ENCODE measurements at places on chromosomes 11 and 22.

DNA sequence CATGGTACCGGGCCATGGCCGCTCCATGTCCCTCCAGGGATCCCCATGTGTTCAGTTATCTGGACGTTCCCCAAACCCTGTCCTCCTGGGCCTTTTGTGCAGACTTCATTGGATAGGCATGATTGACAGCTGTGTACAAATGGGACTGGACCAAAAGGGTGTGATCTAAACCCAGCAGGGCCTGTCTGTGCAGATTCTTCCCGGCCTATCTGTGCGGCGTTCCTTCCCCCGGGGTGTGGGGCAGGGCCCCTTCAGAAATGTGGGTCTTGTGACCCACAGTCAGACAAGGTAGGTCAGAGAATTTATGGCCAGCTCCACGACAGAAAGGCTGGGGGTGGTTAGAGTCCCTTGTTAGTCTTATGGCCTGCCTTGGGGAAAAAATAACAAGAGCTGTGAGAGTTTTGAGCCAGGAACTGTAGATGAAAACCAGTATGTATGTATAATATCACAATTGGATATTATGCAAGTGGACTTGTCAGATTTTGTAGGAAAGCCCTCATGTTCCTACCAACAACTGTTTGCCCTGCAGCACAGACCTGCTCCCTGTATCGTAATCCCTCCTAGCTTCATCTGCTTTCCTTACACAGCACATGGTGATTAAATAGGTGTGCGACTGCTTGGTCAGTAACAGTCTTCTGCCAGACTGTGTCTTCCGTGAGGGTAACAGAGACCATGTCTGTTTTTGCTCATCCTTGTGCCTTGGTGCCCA is 31.7 kb downstream of the AP2A2 start:
- no peak for DNase-seq

- DNase-seq, result no peak
Measured at GRCh38 chr11:122024278-122024677, 91.7 kb downstream of the BLID start.

DNA sequence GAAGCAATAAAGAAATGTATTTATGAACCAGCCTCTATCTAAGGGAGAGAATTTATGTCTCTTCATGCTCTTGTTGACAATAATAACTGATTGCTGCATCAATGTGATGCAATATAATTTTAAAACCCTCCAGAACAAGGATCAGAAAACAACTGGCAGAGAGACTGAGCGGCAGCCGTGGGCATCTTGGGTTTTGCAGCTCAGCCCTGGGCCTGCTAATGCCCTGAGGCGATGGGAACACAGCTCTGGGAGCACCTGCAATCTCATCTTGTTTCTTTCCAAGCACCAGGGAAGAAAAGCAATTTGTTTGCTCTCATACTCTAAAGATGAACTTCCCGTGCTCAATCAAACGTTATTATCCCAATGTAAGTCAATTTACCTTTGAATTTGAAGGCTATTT is 245.7 kb downstream of the ST3GAL4 start:
- DNase-seq, result no peak

GRCh38 chr11:72655014-72655413 is 19.2 kb downstream of the PDE2A start:
- DNase-seq, result no peak

DNA sequence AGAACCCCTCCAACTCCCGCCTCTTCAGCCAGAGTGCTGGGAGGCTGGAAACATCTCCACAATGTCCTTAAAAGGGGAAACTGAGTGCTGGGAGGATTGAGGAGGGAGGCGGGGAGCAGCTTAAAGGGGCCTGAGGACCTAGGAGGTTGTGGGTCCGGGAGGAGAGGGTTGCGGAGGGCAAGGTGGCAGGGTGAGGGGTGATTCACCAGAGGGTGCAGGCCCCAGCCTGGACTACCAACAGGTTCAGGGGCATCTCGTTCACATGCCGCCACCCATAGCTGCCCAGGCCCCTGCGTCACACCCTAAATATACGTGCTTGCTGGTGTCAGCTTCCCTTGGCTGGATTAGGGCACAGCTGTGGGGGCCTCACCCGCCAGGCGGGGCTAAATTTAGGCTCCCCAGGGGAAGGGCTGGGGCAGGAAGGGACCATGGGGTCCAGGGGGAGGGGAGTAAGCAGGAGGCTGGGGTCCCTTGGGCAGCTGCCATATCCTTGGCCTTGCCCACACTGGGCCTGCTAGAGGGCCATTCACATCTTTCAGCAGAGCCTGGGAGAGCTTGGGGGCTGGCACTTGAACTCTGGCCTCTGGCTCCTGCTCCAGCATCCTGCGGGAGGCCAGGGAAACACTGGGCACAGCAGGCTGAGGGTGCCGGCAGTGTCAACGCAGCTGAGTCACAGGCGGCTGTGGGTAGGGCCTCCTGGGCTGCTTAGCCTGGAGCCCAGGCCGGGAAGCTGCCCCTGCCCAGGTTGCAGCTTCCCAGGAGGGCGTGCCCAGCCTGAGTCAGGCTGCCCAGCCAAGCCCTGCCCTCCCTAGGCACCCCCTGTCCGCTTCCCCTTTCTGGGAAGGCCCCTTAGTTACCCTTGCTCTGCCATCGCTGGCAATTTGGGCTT is 1.3 kb downstream of the EHBP1L1 start:
- no peak for DNase-seq

DNA sequence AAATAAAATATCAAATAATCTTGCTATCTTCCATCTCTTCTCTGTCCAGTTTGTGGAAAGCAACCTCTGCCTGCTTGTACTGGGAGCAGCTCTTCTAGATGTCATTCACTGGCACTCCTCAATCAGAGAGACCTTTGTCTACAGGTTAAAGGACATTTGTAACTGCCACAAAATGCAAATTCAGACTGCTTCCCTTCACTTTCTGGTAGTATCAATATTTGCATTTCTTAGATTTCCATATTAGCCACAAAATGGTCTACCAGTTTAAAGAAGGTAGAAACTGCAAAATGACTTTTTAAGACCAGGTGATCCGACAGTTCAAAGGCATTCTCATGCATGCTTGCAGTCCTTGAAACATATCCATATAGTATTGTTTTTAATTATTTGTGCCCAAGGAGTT is 51.7 kb upstream of the RCN1 start:
- DNase-seq, result no peak

- no peak for DNase-seq
Measured at GRCh38 chr22:27060190-27060589, 402.8 kb downstream of the MIAT start.

- peak; percentile 69 for DNase-seq
Measured at GRCh38 chr11:118621071-118621783, 13.8 kb downstream of the PHLDB1 start.

DNA sequence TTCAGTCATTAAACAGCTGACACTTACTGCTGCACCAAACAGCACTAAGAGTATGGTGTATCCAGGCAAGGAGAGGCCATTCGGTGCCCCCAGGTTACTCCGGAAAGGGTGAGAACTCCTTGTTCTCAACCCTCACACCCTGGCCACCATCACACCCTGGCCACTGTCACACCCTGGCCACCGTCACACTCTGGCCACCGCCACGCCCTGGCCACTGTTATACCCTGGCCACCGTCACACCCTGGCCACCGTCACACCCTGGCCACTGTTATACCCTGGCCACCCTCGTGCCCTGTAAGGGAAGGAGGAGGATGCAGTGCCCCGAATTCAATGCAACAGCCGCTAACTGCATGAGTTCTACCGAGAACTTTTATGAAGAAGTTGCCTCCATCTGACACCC is 644.4 kb downstream of the TBC1D22A start:
- DNase-seq, result no peak

DNA sequence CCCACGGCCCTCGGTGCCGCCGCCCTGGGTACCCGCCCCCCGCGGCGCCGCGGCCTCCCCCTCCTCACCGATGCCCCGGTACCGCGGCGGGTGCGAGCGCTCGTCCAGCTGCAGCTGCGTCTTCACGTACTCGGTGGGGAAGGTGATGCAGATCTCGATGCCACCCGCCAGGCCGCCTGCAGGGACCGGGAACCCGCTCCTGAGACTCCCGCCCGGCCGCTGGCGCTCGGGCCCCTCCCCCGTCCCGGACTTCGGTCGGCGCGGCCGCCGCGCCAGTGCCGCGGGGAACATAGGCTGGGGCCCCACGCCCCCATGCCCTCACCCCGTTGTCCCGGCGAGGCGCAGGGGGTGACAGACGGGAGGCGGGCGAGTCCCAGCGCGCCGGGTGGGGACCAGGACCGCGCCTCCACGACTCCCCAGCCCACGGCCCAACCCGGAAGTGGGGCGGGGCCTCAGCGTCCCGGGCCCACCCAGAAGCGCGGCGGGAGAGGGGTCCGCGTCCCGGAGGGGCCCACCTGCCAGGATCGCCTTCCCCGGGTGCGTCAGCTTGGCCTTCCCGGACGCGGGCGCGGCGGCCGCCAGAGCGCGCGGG is 375 bp downstream of the SLC25A1 start:
- DNase-seq, result peak; percentile 36

- no peak for DNase-seq
Measured at GRCh38 chr22:49546811-49547585, 280.7 kb downstream of the BRD1 start.

GRCh38 chr11:109514313-109515018 is 92.5 kb downstream of the C11orf87 start:
- DNase-seq, result no peak

DNA sequence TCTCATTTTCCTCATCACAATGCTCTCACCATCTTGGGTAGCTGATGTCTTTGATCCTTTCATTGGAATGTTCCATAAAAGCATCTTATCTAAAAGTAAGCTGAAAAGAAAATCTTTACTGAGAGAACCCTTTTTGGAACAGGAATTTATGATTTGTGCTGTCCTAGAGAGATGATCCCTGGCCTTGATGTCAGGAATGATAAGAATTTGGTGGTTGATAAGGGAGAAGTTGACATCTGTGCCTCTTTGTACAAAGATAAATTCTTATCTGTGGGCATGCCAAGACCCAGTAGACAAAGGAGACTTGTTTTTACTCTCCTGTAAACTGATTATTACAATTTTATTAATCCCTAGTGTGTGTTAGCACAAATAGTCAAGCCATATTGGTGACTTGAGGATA is 36.9 kb downstream of the NAALAD2 start:
- no peak for DNase-seq

DNA sequence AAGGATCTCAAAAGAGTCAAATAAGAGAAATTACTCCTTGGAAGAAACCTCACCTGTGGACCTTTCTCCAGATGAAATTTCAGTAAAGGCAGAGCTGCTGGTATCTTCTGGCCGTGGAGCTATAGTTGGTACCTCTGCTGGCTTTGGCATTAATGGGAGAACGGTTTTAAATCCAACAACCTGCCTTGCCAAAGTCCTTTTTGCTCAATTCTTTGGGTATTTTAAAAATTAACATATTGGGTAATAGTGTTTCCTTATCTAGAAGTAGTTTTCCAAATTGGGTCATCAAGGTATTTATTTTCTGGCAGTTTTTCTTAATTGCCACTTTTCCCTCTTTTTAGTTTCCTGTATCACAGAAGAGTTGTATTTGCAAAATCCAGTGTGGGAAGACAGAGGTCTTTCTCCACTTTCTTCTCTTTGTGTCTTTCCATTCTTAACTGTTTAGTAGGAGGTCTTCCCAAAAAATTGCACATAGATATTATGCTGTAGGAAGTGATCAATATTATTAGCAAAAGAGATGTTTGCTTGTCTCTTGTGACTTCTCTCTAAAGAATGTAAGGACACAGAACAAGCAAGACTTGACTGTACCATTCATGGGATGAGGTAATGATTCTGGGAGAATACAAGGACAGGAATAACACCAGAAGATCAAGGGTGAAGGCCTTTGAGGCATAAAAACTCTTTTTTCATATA is at the start of gene SAA4:
SAA4 (minus strand) TSS at position 139 of the 693 bp plus-strand sequence. CDS start 876 bp downstream, outside the sequence.
- no peak for DNase-seq

DNA sequence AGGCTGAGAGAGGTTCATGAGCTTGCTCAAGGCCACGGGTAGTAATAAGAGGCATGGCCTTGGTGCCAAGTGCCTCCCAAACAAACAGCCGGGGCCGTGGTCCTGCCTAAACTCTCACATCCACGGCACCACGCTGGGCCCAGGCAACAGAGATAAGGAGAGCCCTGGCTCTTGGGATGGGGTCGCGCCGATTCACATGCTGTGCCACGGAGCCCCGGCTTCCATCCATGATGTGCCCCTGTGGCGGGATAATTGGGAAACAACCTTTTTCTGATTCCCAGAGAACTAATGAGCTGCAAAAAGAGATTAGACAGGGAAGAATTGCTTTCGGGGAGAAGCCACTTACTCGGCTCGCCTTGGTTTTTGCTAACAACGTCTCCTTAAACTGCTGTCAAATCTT is 22.0 kb downstream of the TP53AIP1 start:
- DNase-seq, result no peak

DNA sequence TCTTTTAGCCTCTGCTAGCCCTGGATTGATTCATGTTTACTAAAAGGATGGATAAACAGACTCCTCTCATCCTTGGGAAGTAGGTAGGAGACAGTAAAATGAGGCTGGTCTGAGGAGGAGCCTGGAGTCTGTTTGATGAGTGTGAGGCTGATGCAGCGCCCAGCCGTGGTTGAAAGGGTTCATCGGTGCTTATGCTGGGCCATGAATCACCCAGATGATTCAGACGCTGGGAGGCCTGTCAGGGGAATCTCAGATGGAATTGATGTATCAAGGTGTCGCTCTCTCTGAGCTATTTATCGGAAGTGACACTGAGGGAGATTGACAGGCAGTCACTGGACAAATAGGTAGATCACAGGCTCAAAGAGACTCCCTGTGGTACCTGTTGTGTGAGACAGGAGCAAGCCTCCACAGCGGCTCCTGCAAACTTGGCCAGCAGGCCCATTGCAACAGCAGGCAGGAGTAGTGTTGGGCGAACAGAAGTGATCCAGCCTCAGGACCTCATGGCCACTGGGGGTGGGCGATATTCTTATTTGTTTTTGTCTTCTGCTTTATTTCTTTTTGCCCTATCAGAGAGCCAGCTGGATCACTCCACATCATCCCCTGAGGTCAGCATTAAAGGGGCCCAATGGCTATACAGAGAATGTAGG is 109.9 kb upstream of the CADM1 start:
- no peak for DNase-seq

GRCh38 chr11:93213622-93214021 is 15.8 kb upstream of the SLC36A4 start:
- DNase-seq, result no peak

DNA sequence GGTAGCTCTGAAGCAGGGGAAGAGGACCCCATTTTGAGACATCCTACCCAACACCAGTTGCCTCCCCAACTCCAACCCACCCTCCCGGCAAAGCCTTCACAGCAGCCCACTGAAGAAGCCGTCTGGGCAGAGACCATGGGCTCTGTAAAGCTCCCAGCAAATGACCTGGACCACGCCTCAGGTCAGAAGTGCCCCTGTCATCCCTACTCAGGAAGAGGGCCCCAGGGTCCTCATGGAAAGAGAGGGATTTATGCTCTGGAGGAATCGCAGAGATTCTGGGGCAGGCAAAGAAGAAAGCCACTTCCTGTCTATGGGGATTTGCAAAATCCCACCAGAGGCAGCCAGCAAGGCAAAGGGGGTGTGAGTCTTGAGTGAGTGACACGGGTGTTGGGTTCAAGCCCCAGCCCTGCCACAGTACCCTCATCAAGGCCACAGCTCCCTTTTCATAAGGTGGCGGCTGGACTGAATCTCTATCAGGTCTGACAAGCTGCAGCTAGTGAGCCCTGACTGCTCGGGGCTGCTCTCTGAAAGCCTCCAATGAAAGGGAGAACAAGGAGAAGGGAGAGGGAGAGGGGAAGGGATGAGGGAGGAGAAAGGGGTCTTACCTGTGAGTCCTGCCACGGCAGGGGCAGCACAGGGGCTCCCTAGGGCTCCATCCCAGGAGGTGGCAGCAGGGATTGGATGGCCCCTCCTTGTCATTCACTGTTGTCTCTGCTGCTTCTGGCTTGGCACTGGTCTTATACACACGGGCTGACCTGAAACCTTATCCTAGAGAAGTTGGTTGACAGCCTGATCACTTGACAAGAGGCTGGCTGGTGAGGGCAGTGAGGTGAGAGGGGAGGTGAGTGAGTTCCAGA is at the start of gene UCP3:
UCP3 (minus strand) TSS at position 713 of the 857 bp plus-strand sequence. CDS start 2,043 bp downstream, outside the sequence.
- DNase-seq, result no peak
